NCI-H226 (cell line): ENCODE measurements at places on chromosomes 3 and 15.
A peak's percentile ranks its signal among the peaks of the same experiment; 100 is the strongest.

DNA sequence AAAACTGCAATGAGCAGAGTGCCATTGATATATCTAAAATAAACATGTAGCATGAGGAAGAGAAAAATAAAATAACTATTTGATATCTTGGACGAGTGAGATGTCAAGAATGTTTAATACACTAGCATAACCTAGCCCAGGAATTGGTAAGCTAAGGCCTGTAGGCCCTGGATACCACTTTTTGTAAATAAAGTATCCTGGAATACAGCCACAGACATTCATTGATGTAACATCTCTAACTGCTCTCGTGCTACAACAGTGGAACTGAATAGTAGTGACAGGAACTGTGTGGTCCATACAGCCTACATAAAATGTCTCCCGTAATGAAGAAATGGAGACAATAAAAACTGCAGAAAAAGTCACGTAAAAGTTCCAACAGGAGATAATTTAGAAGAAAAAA lies 869.0 kb downstream of the AGBL1 start:
- DNase-seq = no peak

GRCh38 chr3:186461141-186461540 lies 83.0 kb downstream of the CRYGS start:
- peak; percentile 73 for DNase-seq

DNA sequence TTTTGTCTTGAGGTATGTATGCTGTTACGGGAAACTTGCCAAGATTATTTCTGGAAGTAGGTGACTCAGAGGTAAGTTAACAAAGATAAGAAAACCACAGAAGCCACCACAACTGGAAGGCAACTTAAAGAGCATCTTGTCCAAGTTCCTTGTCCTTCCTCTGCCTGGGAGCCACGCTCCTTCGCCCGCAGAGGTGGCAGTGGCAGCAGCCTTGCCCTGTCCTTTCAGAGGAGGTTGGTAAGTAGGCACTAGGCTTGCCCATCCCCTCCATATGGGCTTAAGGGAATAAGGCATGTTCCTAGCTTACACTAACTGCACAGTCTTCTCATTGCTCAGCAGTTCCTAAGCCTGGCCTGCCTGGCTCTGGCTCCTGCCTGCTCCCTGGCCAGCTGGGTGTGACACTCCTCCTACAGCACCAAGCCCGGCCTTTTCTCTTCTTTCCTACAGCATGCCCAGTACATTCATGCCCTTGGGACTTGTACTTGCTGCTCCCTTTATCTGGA lies 48.0 kb upstream of the RAB6B start:
- peak; percentile 88 for DNase-seq

DNA sequence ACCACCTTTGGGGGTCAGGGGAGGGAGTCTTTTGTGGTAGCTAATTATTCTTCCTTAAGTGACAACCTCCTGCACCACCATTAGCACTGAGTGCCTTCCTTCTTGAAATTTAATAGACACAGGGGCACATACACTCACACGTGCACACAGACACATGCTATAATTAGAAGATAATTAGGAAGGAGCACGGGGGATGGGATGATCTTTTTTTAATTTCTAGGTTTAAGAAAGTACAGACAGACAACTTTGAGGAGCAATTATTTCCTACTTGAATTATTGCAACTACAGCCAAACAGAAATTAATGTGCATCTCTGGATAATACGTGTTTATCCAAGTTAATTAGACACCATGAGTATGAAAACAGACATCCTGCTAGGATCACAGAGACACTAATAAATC lies 44.8 kb upstream of the GUCA1C start:
- no peak for DNase-seq

DNA sequence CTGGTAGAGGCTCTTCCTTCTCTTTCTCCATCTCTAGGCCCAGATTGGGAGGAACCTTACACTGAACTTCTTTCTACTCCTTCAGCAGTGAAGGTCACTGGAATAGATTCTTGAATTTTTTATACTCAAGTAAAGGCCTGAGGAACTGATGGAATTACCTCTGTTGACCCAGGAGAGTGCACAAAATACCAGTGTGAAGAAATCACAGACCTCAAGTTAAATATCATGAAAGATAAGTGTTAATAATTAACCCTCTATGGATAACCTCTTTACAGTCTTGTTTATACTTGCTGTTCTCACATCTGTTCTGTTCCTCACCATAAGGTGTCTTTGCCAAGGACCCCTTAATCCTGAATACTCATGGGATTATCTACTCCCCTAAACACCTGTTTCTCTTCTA lies 244.4 kb upstream of the STAC start:
- no peak for DNase-seq
